ENCODE measurements at places on chromosomes 5 and 9.

DNA sequence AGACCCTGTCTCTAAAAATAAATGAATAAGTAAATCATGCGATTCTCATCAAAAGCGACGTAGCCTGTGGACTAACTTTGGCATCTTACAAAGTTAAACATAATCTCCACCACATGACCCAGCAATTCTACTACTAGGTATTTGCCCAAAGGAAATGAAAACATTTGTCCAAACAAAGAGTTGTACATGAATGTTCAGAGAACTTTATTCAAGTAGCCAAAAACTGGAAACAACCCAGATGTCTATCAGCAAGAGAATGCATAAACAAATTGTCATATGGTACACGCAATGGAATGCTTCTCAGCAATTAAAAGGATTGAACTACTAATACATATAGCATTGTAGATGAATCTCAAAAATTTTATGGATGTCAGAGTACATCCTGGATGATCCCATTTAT is 82.6 kb downstream of the ADRB2 start:
- DNase-seq = peak; percentile 95

- peak; percentile 63 for DNase-seq
Observed at GRCh38 chr5:125198270-125198974, 452.0 kb upstream of the ZNF608 start.

GRCh38 chr9:549455-549997 is 292.0 kb upstream of the DMRT1 start:
- DNase-seq = no peak

- DNase-seq = no peak
Observed at GRCh38 chr5:83595217-83595616, 123.7 kb downstream of the VCAN start.

DNA sequence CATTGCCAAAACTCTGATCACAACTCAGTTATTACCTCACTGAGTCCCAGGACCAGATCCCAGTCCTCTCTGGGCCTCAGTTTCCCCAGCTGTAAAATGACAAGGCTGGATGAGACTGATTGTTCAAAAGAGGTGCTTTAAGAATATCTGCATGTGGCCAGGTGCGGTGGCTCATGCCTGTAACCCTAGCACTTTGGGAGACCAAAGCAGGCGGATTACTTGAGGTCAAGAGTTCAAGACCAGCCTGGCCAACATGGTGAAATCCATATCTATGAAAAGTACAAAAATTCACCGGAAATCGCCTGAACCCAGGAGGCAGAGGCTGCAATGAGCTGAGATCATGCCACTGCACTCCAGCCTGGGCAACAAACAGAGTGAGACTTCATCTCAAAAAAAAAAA is 8.3 kb downstream of the ATOX1 start:
- DNase-seq = no peak

- DNase-seq = no peak
Observed at GRCh38 chr5:23136958-23137357, 283.8 kb upstream of the CDH12 start.

- no peak for DNase-seq
Observed at GRCh38 chr5:36359267-36359666, 57.6 kb upstream of the RANBP3L start.
